Stimulated activated CD4-positive, alpha-beta T cell treated with anti-CD3 and anti-CD28 coated beads, Interleukin-1b, Interleukin-23, amount 100 ng/mL, for 24 hours (primary cell): ENCODE measurements at places on chromosomes 5 and 9.

DNA sequence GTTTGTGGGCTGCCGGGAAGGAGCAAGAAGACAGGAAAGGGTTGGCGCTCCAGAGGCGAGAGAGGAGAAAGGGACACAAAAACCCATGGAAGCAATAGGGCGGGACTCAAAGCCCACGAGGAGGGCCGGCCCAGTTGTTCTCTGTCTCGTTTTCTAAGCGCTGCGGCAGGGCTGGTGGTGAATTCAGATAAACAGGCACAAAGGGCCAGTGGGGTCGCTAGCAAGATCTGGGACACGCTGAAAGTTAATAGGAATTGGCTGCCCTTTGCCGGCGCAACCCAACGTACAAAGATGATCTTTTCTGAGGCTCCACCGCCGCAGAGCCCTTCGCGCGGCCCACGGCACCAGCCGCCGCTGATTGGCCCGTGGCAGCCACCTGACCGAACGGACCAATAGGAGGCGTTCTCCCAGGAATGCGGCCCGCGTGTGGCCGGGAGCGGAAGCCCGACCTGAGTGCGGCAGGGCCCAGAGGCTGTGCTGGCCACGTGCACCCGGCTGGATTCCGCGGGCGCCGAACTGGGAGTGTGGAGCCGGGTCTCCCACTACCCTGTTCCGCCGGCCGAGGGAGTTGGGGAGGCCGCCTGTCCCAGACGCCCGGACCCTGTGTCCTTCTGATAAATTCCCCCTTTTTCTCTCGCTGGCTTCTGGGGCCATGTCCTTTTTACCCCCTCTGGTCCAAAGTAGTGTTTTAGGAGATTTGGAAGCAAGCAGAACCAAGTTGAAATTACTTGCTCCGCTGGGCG is 16.8 kb upstream of the NSD1 start:
- peak; percentile 59 for DNase-seq

DNA sequence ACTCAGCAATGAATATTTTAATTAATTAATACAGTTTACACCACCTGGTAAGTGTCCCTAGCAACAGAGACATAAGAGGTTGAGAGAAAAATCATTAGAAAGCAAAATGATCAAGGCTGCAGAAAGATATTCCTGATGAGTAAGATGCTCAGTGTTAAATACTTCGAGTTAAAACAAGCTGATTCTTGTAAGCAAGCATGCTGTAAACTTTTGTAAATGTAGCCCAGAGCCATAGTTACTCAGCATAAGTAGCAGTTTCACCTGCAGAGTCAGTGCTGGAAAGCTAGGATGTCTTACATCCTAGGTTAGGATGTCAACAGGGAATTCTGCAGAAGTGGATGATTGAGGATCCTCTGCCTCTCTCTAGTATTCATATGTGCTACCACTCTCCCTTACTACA is 4.2 kb downstream of the PRKACG start:
- no peak for DNase-seq

- DNase-seq = no peak
Measured at GRCh38 chr5:123105864-123106263, 16.8 kb downstream of the PRDM6 start.

DNA sequence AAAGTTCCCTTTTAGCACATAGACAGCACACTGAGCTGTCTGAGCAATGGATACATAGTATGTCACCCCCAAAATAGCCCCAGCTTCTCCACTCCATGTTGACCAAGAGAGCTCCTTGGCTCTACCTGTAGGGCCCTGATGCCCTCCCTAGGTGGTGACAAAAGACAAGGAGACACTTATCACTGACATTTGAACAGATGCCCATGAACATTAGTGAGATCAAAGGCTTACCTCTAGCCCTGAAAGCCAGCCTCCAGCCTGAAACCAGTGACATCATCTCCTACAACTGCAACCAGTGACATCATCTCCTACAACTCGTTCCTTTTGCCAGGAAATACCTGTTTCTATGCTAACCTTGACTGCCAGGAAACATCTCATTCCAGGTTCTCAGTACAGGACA is 122.7 kb downstream of the FSTL4 start:
- peak; percentile 11 for DNase-seq

DNA sequence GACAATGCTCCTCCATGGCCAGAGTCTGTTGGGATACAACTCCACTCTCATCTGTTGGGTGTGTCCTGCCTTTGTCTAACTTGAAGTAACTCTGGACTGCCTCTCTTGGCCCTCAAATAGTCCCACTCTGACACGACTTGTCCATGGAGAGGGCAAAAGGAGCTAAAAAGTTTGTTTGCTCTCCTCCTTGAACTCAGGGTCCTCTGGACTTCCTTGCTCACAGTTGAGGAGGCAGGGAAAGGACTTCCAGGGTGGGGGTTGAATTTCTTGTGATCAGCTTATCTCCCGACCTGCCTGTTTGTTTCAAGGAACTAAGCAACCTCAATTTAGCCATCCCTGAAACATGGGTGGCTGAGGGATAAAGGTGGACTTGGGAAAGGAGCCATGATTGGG is 11.7 kb downstream of the DNAJB5 start:
- DNase-seq = no peak
